Activated CD8-positive, alpha-beta T cell treated with anti-CD3 and anti-CD28 coated beads for 36 hours (primary cell): ENCODE measurements at places on chromosomes 13 and 19. TPM values are rescaled to one million over a fixed set of nuclear protein-coding genes. Genes with fewer than 3 reads are reported as not detected.

The METTL21C gene
- not detected for total RNA-seq

The SH2D3A gene
- 20.6 TPM for total RNA-seq

The CGB3 gene
- not detected for total RNA-seq

The ZNF627 gene
- 6.1 TPM for total RNA-seq

The RASGRP4 gene
- 1.8 TPM for total RNA-seq

The LRRC25 gene
- total RNA-seq: not detected

DNA sequence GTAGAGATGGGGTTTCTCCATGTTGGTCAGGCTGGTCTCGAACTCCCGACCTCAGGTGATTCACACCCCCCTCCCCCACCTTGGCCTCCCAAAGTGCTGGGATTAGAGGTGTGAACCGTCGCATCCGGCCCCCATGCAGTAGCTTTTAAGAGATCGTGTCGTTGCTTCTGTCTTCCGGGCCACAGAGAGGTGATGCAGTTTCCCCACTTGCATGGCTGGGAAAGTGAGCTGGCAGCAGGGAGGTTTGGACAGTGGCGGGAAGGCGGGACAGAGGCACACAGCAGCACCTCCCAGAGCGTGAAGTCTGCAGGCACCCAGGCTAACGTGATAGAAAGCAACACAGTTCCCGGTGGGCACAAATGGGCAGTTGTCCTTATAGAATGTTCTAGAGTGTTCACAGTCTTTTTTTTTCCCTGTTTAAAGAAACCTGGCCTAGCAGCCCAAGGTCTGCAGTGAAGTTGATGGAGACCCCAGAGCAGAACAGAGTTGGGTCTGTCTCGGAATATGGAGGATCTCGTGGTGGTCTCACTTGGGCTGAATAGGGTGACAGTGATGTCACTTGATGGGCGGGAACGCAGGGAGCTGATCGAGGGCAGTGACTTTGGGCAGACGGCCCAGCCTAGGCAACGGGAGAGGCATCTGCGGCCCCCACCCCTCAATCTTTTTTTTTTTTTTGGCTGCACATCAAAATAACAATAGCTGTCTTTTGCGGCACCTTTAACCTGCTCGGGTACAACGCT lies 4.9 kb downstream of the UHRF1 start:
- DNase-seq: peak; percentile 75

DNA sequence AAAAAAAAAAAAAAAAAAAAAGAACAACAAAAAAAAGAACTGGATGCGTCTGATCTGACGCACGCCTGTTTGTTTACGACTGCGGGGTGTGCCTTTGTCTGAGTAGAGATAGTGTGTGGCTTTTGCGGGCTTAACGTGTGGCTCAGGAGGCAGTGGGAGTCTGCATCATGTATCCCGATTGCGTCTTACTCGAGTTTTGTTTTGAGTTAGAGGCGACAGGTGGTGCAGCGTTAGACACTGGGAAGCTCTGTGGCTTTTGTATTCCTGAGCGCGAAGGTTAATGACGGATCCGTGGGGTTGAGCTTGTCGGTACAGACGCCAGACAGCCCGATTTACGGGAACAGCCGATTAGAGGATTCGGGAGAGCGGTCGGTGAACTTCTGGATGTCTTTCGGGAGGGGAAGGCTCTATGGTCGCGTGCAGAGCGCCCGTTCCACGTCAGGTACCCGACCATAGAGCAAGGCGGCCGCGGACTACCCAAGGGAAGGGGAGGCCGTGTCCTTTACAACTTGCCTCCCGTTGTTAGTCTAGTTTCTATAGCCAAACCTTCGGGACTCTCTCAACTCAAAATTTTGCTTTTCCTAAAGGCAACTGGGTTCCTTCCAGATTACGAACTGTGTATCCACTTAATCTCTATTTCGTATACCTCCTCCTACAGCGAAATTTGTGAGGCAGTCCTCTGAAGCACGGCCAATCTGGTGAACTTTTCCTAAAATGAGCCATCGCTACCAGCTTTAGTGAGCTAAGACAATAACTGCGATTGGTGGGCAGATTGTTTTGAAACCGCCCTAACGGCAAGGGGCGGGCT lies 926 bp upstream of the HNRNPUL1 start:
- DNase-seq: peak; percentile 98

DNA sequence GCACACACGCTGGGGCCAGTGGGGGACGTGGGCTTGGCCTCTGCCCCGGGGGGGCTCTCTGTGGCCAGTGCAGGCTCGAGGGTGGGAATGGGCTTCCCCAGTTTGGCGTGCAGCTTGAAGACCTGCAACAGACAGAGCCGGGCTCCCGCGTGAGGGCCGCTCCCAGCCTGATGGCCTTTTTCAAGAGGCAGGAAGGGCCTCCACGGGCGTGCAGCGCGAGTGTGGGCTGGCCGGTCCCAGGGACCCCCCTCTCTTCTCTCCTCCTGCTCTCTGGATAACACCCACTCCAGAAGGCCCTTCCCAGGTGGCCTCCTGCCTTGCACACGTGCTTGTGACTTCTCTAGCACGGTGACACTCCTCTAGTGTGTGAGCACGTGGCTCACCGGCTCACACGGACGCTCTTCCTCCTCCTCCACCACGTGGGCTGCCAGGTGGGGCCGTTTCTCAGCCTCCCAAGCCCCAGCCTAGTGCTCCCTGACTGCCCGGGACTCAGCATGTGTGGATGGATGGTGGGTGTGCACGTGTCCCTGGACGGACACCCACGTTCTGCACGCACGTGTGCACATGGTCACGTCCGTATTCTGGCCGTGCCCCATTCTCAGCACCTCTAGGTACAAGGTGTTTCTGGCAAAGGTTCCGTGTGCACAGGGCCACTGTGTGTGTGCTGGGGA lies 39.2 kb upstream of the MATK start:
- no peak for DNase-seq

DNA sequence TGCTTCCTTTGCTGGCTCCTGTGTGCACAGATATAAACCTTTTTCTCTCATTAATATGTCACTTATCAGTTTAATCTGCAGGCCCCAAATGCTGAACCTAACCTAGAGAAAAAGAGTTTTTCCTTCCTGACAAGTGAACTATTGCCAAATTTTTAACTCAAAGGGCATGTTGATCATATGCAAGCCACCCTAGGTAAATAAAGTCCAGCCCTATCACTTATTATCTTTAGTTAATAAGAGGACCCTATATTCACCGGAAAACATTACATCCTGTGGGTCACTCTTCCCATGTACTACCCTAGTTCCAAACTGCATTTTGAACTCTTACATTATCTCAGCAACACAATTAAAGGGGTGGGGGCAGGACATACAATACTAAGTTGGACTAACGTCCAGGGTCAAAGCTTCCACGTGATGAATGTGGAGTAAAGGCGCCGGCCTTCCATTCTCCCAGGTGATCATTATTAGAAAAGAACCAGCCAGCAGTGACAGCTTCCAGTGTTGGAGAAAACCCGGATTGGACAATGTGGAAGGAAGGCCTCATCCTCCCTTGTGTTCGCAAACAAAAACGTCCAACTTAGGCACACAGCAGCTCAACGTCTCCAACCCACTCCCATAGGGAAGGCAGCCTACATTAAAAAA lies 86.6 kb downstream of the STK24 start:
- DNase-seq: no peak

DNA sequence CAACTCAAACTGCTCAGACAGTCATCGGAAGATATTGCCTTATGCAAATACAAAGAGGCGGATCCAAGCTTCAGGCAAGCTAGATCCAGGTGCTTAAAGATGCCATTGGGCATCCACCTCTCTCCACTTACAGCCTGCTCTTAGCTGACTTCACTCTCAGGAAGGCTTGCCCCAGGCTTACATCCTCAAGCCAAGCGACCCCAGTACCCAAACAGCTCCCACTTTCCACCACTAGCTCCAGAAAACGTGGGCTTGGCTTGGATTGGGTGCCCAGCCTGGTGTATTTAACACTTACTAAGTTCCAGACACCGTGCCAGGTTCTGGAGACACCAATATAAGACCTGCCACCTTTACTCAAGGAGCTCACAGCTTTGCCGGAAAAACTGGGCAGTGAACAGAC lies 142.1 kb upstream of the VSTM2B start:
- no peak for DNase-seq

GRCh38 chr19:19438366-19439175 lies 33.1 kb downstream of the GATAD2A start:
- DNase-seq: no peak

GRCh38 chr19:17499648-17500446 lies 11.6 kb upstream of the PGLS start:
- peak; percentile 50 for DNase-seq

- no peak for DNase-seq
Observed at GRCh38 chr19:37537391-37537947, 30.7 kb downstream of the ZNF793 start.

DNA sequence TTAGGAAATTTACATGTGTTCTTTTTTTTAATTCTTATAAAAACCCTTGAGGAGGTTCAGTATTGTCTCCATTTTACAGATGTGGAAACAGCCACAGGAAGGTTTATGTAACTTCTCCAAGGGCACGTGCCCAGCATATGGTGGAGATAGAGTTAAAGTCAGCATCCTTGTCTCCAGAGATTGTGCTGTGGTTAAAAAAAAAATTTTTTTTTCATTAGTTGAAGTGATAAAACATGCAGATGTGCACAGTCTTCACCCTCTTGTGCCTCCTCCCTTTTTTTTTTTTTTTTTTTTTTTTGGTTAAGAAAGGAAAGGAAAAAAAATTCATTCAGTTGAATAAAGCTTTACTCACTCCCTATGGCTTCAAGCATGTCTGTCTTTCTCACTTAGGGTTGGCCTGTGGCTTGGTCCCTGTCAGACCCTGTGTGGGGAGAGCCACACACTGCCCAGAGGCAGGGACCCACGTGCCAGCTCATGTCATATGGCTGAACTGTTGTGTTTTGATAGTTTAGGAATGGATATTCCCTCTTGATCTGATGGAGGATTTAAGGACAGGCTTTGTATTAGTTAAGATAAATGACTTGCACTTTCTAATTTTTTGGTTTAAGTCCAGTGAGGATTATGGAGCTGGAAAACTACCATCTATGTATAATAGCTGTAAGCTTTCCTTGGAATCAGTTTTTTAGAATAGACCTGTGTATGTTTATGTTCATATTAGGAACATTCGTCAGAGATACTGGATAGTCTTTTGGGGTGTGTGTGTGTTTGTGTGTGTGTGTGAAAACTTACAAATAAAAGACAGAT lies 19.3 kb downstream of the RNASEH2B start:
- no peak for DNase-seq

- DNase-seq: peak; percentile 39
Observed at GRCh38 chr19:5141129-5141849, 172.4 kb downstream of the KDM4B start.

DNA sequence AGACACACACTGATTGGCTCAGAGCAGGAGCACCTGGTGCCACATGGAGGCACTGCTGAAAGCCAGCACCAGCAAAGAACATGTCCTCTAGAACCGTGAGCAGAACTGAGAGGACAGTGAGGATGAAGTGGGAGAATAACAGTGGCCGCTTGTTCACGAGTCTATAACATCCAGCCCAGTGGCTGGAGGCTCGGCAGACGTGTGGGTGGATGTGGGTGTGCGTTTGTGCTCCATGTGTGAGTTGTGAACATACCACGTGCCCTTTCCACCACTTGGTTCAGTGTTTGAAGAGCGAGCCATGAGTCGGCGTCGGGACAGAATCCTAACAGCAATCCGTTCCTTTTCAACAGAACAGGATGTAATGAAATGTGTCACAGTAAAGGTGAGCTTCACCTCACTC lies 113.0 kb downstream of the SOX1 start:
- no peak for DNase-seq

GRCh38 chr13:103510007-103510535 lies 443.9 kb upstream of the SLC10A2 start:
- peak; percentile 2 for DNase-seq

- no peak for DNase-seq
Observed at GRCh38 chr19:40611096-40611495, 9.9 kb downstream of the LTBP4 start.

- peak; percentile 73 for DNase-seq
Observed at GRCh38 chr19:8517551-8518442, 3.8 kb upstream of the ZNF414 start.

DNA sequence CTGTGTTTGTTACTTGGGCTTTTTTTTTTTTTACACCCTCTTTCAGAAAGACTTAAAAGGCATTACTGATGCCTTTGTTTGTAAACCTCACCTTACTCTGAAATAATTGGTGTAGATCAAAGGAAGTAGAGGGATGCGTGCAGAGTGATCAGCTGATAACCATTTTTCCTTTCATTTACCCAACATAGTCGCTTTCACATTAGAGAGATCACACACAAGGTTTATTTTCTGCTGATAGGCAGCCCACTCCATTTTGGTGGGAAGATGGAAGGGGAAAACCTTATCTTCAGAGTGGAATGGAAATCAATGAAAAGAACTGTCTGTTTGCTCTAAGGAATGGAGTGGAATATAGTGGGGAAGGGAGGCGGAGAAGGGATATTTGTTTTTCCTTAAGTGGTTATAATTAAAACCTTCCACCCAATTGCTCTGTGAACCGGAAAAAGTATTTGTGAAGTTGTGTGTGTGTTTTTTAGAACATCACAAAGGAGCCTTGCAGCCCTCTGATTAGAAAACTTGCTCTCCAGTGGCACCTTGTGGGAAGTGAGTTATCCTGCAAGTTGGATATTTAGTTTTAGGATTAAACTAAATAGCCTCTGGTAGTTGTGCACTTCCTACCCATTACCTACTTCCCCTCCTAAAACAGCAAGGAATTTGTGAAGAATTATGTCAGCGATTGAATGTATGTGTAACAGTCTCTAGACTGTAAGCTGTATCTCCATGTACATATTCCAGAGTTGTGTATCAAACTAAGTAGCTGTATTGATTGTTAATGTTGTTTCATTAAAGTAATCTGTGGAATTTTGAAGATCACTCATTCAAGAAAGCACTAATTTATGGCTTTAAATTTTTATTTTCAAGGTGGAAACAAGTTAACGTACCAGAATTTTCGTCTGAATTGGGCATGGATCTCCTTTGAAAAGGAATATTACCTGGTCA lies 76.8 kb downstream of the FREM2 start:
- DNase-seq: peak; percentile 5

DNA sequence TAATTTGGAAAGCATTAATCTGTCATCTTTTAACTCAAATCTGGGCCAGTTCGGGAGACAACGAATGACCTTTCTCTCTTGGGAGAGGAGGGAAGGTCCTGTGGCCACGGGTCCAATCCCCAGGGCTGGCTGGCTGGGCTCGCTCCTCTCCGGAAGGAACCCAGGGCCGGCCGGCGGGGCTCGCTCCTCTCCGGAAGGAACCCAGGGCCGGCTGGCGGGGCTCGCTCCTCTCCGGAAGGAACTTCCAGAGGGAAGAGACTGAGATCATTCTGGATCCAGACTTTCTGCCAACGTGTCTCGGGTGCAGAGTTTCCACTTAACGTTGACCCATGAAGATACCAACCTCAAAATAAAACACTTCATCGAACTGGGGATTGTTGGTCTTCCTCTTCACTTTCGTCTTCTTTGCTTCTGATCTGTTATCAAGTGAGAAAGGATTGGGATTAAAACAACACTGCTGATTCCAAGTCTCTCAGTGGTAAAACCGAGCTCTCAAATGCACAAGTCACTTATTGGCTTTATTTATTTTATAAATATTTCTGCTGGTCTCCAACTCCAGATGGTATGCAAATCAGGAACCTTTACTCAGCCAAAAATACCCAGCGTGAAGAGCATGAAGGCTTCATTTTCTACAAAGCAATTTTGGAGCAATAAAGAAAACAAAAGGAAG lies 53.3 kb upstream of the C13orf46 start:
- DNase-seq: no peak

- DNase-seq: no peak
Observed at GRCh38 chr19:999379-999719, 870 bp upstream of the GRIN3B start.

- DNase-seq: no peak
Observed at GRCh38 chr13:99199541-99200431, 868 bp upstream of the UBAC2 start.
